IMR-90 (cell line): ENCODE measurements at places on chromosomes 12 and 14. TPM values are rescaled to one million over a fixed set of nuclear protein-coding genes. Genes with fewer than 3 reads are reported as not detected.
A peak's percentile ranks its signal among the peaks of the same experiment; 100 is the strongest.

Gene TRHDE
- 25.4 and 33.7 TPM in 2 replicates for polyA plus RNA-seq

DNA sequence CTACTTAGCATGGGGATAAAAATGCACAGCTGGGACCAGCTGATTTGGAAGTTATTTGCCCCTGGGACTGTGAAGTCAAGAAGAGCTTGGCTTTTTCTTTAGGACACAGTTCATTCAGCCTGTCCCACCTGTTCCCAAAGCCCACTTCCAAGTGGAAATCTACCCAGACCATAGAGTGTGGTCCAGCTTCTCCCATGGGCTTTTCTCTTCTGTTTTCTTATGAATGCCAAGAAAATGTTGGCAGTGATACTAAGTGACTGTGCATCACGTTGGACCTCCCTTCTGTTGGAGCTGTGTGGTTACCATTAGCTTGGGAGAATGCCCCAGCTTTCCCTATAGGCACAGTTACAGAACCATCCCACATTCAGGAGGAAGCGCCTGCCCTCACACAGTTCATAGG is 89.4 kb downstream of the NT5DC3 start:
- DNase-seq: peak; percentile 7
- no peaks in the 10 kb centered on the region for H3K36me3 ChIP-seq
- H3K27ac ChIP-seq: no peak overlapping the region
- H3K4me1 ChIP-seq: no peaks in the 10 kb centered on the region

DNA sequence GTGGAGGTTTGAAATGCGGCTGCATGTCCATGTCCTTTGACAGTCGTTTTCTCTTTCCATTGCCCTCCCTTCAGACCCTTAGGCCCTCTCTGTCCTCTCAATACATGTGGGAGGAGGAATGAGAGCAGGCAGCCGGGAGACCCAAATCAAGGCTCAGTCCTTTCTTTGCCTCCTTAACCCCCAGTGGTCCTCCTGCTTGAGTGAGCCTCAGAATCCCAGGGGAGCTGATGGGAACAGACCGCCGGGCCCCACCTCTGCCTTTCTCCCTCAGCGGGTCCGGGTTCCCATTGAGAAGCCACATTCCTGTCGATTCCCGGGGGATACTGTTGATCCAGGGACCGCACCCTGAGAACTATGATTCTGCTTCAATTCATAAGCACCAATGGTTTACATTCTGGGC is 77.9 kb upstream of the RFLNA start:
- H3K36me3 ChIP-seq: no peaks in the 10 kb centered on the region
- H3K27me3 ChIP-seq: peaks cover 23% of the 10 kb centered on the region
- no peak overlapping the region for H3K4me3 ChIP-seq
- no peak for DNase-seq
- no peaks in the 10 kb centered on the region; the same call in 1 of the 2 replicates for H3K4me1 ChIP-seq

- no peak overlapping the region for H3K27ac ChIP-seq
- H3K4me3 ChIP-seq: no peak overlapping the region
- H3K36me3 ChIP-seq: peaks cover 2% of the 10 kb centered on the region; the same call in 1 of the 2 replicates
- H3K27me3 ChIP-seq: no peaks in the 10 kb centered on the region
Measured at GRCh38 chr12:5473783-5474116, 41.8 kb downstream of the NTF3 start.

DNA sequence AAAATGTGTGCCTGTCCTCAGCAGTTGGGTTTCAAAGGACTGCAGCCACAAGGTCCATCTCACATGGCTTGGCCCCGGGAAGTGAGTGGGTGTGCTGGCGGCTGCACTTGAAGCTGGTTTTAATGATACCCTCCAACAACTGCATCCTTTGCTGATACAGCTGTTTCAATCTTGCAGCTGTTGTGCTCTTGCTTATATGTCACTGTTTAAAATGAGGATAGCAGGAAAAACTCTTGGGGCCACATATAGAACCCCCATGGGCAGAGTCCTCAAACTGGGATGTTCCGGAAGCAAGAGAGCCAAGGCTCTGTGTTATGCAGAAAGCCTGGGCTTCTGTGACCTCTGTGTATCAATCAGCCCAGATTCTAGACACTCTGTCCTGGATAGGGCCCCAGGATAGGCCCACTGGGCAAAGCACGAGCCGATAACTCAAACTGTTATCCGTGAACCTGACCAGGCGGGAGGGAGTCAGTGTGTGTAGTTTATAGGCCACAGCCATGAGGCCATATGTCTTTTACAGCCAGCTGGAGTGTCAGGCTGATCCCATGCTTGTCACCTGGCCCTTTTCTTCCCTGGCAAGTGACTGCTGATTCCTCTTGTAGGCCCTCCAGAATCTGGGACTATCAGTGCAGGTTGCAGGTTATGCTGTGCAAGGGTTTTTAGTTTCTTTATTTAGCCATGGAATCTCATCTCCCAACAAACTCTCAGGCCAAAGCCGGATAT is 74.3 kb downstream of the SSPN start:
- no peak overlapping the region for H3K4me3 ChIP-seq
- DNase-seq: no peak
- H3K4me1 ChIP-seq: peaks cover 15% of the 10 kb centered on the region
- H3K27me3 ChIP-seq: no peaks in the 10 kb centered on the region; the same call in 1 of the 2 replicates

DNA sequence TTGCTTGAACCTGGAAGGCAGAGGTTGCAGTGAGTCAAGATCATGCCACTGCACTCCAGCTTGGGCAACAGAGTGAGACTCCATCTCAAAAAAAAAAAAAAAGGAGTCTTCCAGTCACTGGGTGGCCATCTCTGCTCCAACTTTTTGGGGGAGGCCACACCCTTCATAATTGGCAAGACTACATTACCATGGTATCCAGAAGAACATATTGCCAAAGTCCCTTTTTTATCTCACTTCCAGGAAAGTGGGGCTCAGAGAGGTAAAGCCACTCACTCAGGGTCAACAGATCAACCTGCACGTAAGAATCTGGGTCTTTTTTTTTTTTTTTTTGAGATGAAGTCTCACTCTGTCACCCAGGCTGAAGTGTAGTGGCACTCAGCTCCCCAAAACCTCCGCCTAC is 5.0 kb upstream of the CD63 start:
- no peaks in the 10 kb centered on the region for H3K36me3 ChIP-seq
- no peak overlapping the region for H3K27ac ChIP-seq
- H3K4me1 ChIP-seq: peaks cover 8% of the 10 kb centered on the region
- no peaks in the 10 kb centered on the region for H3K27me3 ChIP-seq
- DNase-seq: no peak
- H3K4me3 ChIP-seq: no peak overlapping the region

DNA sequence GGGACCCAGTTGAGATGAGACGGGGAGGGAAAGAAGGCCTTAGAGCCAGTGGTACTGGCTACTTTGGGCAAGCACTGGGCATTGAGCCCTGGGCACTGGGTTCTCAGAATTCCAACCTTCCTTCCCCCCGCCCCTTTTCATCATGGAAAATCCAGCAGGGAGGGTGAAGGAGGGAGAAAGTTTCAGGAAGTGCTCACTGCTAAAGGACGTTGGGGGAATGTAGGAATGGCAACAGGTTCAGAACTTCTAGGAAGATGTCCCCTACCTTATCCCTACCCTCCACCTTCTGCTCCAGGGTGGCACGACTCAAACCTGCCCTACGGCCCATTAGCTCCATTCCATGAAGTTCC is 4.2 kb upstream of the TNS2 start:
- peaks cover 25% of the 10 kb centered on the region for H3K4me1 ChIP-seq
- H3K36me3 ChIP-seq: peaks cover 5% of the 10 kb centered on the region
- no peaks in the 10 kb centered on the region for H3K27me3 ChIP-seq

GRCh38 chr14:97055355-97055754 is 258.2 kb downstream of the VRK1 start:
- no peak for DNase-seq
- no peaks in the 10 kb centered on the region for H3K36me3 ChIP-seq
- no peaks in the 10 kb centered on the region for H3K4me1 ChIP-seq
- no peaks in the 10 kb centered on the region for H3K27me3 ChIP-seq
- no peak overlapping the region for H3K27ac ChIP-seq

GRCh38 chr14:55794655-55795595 is 214.9 kb downstream of the KTN1 start:
- H3K36me3 ChIP-seq: no peaks in the 10 kb centered on the region
- no peaks in the 10 kb centered on the region; the same call in 1 of the 2 replicates for H3K4me1 ChIP-seq
- peak; percentile 33 for DNase-seq
- H3K27me3 ChIP-seq: no peaks in the 10 kb centered on the region

DNA sequence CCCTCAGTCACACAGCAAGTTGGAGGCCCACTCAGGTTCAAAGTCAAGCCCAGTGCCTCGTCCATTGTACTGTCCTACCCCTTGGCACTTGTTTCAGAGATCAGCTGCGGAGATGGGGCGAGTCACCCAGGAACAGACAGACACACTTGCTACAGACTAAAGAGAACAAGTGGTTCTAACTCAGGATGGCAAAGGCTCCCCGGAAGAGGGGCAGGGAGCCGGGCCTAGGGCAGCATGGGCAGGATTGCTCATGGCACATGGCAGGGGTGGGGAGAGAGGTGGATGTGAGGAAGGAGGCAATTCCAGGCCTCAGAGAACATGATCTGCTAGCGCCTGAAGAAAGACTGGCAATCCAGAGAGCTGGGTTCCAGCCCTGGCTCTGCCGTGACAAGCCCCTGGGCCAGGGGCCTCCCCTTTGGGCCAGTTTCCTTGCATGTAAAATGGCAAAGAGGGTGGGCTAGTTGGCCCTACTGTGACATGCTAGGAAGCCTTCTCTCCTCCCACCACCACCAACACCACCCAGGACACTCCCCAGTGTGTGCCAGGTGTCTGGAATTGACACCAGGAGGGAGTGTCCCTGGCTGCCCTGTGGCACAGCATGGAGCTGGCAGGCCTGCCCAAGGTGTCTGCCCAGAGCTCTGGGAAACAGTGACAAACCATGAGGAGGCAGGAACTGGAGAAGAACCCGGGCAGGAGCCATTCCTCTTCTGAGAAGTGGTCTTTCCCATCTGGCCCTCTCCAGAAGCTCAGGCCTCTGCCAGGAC is 24.0 kb upstream of the IRF2BPL start:
- H3K4me3 ChIP-seq: no peak overlapping the region
- no peaks in the 10 kb centered on the region for H3K36me3 ChIP-seq
- peaks cover 10% of the 10 kb centered on the region for H3K4me1 ChIP-seq
- H3K27me3 ChIP-seq: no peaks in the 10 kb centered on the region
- H3K27ac ChIP-seq: peak overlapping the region; percentile 5; the same call in 1 of the 2 replicates
- no peak for DNase-seq

DNA sequence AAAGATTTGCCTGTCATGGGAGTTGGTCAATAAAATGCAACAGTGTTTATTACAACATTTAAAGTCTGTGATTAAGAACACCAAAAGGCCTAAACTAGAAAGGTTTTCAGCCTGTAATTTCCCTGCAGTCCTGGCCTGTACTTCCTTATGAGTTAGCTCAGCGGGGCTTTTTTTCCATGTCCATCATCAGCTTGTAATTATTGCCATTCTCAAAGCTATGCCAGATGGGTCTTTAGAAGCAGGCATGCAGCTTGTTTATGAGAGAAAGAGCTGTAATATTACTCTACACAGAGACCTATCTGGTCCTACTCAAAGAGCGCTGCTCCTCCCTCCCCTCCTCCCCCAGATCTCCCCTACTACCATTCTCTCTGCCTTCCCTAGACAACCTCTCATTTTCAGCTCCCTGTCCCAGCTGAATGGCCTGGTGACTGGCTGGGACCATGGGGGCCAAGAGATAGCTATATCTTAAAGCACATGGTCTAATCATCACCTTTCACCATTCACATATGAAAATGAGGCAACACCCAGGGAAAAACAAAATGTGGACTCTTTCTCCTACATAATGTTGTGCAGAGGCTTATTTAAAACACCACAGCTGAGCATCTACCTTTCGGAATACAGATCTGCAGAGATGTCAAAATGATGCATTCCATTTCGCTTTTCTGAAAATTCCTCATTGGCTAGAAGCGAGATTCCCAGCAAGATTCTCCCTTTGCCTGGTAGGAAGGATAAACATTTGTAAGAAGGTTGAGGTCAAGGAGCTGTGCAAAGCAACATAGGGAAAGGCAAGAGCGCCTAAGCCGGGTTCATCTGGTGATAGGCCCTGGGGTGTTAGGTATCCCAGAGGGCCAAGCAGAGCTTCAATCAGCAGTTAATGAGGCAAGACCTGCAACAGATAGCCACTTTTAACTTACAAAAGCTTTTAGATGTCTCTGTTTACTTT is 209.7 kb upstream of the CDKN3 start:
- no peaks in the 10 kb centered on the region for H3K36me3 ChIP-seq
- no peak for DNase-seq
- H3K27me3 ChIP-seq: no peaks in the 10 kb centered on the region
- H3K4me1 ChIP-seq: peaks cover 6% of the 10 kb centered on the region
- H3K27ac ChIP-seq: no peak overlapping the region
- H3K4me3 ChIP-seq: no peak overlapping the region

Gene OR4N2
- polyA plus RNA-seq: not detected in 2 replicates

DNA sequence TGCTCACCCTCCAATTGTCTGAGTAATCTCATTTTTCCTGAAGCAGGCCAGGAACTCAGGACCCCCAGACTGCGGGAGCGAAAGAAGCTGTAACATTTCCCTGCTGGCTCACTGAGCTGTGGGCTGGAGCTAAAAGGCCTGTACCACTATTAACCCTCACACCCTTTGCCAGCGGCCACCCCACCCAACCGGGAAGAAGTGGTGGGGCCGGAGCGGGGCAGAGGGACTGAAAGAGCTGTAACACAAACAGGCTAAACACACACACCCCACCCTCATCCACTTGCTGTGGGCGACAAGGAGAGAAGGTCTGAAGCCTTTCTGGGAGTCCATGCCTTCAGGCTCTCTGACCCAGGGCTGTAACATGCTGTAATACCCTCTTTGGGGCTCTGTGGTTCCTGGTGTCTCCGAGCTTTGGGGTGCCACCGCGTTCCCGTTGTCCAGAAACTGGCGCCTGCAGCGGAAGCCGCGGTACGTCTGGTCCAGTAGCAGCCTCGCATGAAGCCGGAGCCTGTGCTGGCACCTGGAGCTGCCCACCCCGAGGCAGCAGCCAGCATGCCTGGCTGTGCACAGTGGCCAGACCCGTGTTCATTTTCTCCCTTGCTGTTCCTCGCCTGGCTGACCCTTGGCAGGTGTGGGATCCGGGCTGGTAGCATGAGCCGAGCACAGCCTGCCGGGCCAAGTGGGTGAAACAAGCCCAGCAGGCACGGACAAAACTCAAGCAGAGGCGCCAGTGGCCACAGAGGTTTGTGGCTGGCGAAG is 345.5 kb upstream of the MGAT4C start:
- H3K4me3 ChIP-seq: no peak overlapping the region
- no peak for DNase-seq
- H3K4me1 ChIP-seq: no peaks in the 10 kb centered on the region
- H3K36me3 ChIP-seq: no peaks in the 10 kb centered on the region

DNA sequence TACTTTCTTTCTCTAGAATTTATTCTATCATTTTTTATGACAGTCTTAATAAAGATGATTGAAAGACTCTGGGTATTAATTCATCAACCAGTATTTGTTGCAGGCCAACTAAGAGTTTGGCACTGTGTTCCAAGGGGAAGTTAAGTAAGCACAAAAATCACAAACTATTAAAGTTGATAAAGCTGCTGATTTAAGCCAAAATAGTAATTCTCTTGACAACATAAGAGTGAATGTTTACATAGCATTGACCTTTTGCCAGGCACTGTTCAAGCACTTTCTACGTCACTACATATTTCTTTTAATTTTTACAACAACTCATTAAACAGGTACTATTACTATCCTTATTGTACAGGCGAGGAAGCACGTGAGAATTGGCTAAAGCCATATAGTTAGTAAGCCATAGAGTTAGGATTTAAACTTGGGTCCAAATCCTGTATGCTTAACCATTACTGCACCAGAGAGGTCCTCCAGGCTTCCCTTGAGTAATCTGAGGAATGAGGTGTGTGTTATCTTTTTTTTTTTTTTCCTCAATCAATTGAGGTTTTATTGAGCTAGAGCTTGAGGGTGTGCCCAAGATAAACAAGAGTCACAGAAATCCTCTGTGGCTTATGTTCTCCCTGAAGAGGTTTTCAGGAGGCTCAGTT is 1009.6 kb downstream of the DIO2 start:
- H3K4me3 ChIP-seq: no peak overlapping the region
- H3K4me1 ChIP-seq: no peaks in the 10 kb centered on the region
- H3K27ac ChIP-seq: no peak overlapping the region
- H3K27me3 ChIP-seq: no peaks in the 10 kb centered on the region; the same call in 1 of the 2 replicates

Gene OR6C2
- not detected in 2 replicates for polyA plus RNA-seq

Gene GPR84
- not detected in 2 replicates for polyA plus RNA-seq
